ENCODE measurements at places on chromosomes 2 and 18. TPM values are rescaled to one million over a fixed set of nuclear protein-coding genes. Genes with fewer than 3 reads are reported as not detected.

Gene TPO
- 12.4 TPM for total RNA-seq

Gene SPIRE1
- total RNA-seq, result 37.5 TPM

- DNase-seq, result no peak
Measured at GRCh38 chr2:175892046-175892445, 110.0 kb downstream of the LNPK start.

DNA sequence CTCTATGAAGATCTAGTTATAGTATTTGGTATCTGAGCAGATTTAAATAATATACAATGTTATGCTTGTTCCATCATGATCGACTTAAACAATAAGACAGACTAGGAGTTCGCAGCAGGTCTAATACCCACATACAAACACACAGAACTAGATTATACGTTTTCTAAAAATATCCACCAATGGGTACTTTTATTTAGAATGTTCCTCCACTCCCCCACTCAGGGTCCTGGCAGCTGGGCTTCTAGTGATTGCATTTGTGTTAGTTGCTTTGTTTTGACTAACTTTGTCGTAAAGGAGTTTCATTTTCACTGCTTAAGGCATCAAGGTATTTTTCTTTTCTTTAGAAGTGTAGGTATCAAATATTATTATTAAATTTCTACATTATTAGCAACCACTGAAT lies 91.4 kb downstream of the RPRM start:
- DNase-seq, result no peak

DNA sequence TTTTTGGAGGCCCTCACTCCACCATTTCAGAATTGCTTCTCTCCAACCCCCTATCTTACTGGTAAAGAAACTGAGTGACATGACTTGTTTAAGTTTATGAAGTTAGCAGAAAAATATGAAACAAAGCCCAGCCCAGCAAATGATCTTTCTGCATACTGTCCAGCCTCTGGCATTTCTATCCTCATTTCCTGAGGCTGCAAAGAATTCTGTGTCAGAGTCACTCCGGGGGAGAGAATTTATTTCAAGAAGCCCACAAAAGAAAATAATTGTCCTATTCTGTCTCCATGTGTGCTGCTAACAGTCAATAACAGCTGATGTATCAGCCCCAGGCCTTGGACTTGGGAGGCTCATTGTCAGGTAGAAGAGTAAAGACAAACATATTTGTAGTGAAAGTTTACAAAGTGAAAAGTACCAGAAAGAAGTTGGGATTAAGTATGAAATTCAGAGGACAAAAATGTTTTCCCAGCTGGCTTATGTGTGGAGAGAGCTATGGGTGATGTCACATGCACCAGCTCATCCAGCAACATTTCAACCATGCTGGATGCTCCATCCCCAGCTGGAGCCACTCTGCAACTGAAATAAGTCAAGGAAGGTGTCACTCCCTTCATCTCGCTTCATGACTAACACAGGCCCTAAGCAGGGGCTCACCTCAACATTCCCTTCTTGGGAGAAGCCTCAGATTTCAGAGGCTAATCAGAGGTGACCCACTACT lies 42.3 kb downstream of the TRABD2A start:
- DNase-seq, result no peak
